ENCODE measurements at places on chromosomes 6 and 20.

DNA sequence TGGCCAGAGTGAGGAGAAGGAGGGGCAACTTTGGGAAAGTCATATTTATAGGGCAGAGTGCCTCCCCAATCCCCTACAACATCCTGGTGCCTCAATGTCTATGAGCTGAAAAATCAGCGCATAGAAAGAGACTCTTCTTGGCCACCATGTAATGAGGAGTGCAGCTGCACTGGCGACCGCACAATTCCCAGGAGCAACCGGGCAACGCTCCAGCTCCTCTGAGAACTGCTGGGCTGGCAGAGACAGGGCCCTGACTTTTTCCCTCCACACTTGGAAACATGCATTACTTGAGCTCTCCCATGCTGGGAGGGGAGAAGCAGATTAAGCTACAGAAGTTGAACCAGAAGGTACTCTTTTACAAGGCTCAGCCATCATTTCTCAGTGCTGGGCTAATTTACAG is 31.4 kb upstream of the MARCKS start:
- ATAC-seq: no peak

- ATAC-seq: no peak
Measured at GRCh38 chr20:58622671-58623578, 28.2 kb upstream of the STX16 start.

DNA sequence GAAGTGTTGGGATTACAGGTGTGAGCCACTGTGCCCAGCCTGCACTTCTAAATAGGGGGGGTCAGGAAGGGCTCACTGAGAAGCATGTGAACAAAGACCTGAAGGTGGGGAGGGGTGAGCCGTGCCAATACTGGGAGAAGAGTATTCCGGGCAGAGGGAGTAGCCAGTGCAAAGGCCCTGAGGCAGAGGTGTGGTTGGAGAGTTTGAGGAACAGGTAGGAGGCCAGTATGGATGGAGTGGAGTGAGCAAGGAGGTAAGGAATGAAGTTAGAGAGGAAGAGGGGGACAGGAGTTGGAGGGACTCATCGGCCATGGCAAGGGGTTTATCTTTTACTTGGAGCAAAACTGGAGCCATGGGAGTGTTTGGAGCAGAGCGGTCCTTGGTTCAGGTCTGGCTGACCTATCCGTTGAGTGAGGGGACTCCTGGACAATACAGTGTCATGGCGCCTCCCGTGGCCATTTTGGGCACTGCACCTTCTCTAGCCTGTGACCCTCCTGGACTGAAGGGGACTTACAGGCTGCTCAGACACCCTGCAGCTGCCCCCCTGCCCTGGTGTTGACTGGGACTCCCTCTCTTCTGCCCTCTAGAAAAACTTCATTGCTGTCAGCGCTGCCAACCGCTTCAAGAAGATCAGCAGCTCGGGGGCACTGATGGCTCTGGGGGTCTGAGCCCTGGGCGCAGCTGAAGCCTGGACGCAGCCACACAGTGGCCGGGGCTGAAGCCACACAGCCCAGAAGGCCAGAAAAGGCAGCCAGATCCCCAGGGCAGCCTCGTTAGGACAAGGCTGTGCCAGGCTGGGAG is 12.1 kb downstream of the FOXS1 start:
- ATAC-seq: no peak

GRCh38 chr6:74785236-74785635 is 420.6 kb downstream of the COL12A1 start:
- ATAC-seq: no peak

DNA sequence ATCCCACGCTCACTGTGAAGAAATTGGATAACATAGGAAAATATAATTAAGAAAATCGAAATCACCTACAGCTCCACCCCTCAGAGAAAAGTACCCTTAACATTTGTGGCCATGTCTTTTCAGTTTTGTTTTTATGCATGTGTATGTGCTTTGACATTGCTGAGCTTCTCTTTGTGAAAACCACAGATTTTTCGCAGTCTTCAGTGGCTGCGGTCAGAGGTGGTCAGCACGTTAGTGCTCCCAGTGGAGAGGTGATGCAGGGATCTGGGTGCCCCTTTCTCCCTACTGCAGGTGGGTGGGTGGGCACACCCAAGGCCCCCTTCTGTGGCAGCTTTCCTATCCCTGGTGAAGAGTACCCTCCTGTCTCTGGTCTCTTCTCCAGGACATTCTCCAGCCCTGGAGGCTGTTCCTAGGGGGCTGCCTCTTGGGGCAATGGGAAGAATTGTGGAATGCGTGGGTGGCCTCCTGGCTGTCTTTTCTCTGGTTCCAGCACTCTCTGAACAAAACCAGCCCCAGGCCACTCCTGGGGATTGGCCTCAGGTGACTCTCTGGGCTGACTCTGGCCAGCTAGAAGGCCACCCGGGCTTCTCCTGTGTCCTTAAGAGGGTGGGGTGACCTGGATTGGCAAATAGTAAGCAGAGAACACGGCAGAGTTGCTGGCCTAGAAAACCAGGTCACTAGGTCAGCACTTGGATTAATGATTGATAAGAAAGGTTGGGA is 49.8 kb upstream of the FANCE start:
- no peak for ATAC-seq

DNA sequence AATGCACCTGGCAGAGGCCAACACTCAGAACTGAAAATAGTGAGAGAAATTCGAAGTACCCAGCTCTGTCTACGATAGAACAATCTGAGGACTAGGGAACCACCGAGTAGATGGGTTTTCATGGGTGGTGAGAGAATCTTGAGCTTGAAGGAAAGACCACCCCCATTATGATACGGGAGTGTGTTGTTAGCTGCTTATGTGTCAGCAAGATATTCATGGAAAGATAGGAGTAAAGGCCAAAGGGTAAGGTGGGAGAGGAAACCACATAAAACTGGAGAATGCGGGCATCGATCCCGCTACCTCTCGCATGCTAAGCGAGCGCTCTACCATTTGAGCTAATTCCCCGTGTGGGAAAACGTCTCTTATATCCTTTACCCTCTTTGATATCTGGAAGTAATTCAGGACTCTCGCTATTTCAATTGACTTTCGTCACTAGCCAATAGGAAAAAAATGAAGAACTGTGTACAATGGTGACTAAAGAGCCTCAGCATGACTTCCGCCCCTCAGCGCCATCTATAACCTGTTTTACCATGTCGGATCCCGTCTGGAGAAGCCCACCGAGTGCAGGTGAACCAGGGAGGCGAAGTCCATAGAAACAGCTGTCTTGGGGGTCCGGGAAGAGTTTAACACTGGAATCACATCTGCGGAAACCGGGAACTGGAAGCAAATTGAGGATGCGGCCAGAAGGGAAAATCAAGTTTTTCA is 25.0 kb upstream of the ABT1 start:
- ATAC-seq: peak; percentile 48

- no peak for ATAC-seq
Measured at GRCh38 chr20:7029019-7029418, 261.5 kb downstream of the BMP2 start.

- ATAC-seq: no peak
Measured at GRCh38 chr6:6741264-6741663, 152.7 kb downstream of the LY86 start.

GRCh38 chr6:52186075-52186474 is at the start of gene IL17A:
Gene IL17A (plus strand): TSS chr6:52186375. CDS start chr6:52186432, 57 bp downstream.
- ATAC-seq: no peak

DNA sequence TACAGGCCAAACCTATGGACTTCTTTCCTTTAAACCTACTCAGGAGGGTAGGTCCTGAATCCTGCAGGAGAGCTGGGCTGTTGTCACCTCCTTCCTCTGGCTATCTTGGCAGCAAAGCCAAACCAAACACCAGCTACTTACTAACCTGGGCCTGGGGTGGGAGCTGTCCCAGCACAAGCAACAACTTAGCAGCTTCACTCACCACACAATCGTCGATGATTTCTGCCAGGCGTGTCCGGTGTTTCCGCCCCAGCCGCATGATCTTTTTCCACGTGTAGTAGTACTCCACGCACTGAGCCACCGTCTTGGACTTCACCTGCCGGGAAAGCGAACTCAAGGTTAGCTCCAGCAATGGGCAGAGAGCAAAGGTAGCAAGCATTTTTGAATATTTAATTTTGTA is 25.4 kb upstream of the MRPS10 start:
- ATAC-seq: no peak

GRCh38 chr6:108174371-108175175 is 8.8 kb downstream of the NR2E1 start:
- ATAC-seq: no peak

GRCh38 chr20:62305149-62305764 is 2.5 kb downstream of the ADRM1 start:
- no peak for ATAC-seq

DNA sequence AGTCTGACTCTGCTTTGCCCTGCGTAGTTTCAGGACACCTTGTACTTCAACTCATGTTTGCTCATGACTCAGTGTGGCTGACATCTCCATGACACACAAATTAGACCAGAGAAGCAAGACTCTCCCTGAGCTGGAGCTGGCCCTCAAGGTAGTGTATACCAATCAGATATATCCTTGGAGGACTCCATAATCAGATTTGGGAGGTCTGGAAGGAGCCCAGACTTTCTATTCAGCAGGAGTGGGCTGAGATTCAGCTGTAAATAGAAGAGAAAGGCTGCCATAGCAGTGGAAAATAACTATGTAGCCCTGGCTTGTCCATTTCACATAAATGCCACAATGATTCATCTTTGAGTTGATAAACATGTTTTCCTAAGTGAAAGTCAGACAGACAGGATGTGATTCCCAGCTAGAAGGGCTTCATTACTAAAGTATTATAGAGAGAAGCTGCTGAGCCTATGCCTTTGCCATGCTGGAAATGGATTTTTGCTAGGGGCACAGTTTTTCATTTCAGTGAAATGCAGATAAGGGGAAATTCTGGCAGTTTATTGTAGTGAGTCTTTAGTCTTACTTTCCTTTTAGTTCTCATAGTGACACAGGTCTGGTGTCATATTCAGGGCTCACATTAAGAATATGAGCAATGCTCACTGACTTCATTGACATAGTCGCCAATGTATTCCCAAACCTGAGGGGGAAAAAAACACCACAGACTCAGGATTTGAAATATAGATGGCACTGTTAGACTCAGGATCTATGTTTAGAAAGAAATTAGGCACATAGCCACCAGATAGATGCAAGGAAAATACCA is 95.3 kb downstream of the CLVS2 start:
- ATAC-seq: no peak

GRCh38 chr6:130239755-130240154 is 17.0 kb upstream of the SAMD3 start:
- no peak for ATAC-seq

DNA sequence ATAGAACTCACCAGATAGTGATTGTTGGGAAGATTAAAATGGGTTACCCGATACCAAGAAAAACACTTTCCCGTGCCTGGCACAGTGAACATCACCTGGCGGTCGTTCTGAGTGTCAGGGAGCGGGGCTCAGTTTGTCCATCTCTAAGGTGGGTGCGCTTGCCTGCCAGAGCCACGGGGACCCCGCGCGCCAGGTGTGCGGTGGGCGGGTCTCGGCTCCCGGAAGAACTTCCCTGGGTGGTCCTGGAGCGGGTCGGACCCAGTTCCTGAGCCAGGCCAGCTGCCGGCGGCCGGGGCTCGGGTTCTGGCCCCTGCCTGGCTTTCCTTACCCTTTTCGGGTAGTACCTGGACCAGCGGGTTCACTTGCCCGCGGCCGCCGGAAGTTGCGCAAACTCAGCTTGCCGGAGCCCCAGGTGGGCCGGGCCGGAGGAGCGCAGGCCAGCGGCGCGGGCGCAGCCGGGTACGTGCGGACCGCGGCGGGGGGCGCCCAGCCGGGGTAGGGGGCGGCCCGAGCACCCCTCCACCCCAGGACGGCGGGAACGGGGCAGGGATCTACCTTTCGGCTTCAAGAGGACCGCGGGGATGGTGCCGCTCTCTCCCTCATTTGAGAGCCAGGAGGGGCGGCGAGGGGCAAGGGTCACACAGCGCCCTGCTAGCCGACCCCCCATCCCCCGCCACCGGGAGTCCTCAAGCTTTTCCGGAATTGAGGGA is 7.5 kb downstream of the FAM110A start:
- ATAC-seq: no peak

- no peak for ATAC-seq
Measured at GRCh38 chr6:157954150-157955117, 27.2 kb upstream of the SYNJ2 start.

DNA sequence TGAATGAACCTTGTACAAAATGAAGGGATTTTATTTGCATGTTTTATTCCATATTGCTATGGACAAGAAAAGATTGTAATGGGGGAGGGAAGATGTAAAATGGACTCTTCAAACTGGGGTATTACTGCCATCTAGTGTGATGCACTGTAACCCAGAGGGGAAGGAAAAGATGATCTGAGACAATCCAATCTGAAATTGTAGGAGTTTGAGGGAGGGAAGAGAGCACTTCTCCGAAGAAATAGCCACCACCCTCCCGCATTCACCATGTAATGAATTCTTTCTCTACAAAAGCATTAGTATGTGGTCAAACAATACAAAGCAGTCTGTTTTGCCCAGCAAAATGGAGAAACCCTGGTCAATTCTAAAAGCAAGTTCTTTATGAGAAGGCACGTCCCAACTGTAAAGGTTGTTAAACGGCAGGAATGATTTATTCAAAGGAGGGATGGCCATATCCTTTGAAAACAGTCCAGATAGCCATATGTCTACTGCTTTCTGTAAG is 679.5 kb upstream of the NRSN1 start:
- ATAC-seq: no peak

GRCh38 chr6:125828476-125829039 is 37.8 kb downstream of the NCOA7 start:
- no peak for ATAC-seq

DNA sequence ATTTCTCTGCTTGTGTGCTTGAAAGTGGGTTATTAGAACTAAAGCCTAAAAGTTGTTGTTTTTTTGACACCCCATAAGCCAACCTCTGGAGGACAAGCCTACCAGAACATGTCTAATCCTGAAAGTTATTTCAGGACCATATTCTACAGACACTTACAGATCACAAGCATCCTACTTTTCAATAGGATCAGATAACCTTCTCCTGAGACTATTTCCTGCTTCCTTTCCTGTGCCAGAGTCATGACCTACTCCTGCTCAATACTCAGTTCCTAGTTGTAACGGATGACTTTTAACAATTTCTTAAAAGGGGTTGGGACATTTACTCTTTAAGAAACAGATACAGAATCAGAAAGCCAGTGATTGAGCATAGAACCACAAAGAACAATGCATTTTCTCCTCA is 5.3 kb upstream of the FILIP1 start:
- no peak for ATAC-seq

Measured in activated CD4-positive, CD25-positive, alpha-beta regulatory T cell treated with anti-CD3 and anti-CD28 coated beads, Interleukin-2, amount 50 U/mL, for 24 hours (primary cell).